ENCODE measurements at places on chromosomes 2 and 18.

GRCh38 chr18:2932247-2933181, 80.4 kb downstream of the LPIN2 start:
- DNase-seq, result peak; percentile 70

DNA sequence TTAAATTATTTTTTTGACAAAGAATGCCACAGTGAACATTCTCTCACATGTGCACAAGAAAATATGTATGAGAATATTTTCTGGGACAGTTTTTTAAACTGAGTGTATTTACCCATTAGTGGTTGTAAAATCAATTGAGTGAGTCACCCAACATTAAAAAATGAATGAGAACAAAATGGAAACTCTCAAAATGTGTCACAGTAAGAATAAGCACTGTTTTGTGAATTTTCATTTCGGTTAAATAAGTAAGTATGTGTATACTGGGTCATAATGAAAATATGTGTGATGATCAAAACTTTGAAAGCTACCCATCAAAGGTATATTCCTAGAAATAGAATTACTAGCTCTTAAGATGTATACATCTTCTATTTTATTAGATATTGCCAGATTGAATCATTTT, 11.6 kb downstream of the BABAM2 start:
- no peak for DNase-seq

DNA sequence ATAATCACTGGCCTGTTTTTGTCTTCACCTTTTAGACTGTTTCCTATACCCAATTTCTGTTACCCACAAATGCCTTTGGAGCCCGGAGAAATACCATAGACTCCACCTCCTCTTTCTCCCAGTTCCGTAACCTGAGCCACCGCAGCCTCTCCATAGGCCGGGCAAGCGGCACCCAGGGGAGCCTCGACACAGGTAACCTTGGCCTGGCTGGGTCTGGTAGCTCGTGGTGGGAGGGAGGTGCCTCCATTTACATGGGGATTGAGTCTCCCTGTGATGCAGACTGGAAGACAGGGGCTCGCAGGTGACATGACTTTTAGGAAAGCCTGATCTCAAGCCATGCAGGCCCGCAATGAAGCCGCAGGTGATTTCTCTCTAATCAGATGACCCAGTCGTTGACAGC, 100.6 kb downstream of the CABLES1 start:
- DNase-seq, result no peak

GRCh38 chr2:3620834-3621233, 25.9 kb downstream of the COLEC11 start:
- DNase-seq, result no peak

DNA sequence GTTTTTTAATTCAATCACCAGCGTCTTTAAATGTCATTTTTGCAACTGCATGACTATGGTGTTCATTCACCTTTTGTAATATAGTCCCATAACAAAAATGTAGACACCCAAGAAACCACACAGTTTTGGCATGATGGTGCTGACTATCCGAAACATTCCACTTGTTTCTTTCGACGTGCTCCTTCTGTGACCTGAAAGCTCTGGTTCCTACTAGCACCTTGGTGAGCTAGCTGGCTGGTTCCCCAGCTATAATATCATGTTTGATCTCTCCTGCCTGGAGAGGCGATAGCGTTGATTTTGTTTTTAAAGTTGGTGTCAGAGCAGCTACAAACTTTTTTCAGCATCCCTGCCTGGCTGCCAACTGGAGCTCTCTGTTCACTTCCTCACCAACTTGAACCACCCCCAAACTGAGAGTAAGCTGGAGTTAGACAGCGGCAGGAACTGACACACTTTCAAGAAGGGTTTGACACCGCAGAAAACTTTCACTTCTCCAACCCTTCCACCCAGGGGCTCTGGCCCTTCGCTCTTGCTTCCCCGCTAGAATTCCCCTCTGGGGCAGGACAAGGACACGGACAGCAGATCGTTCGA, 1.1 kb downstream of the ATAD2B start:
- peak; percentile 13 for DNase-seq

DNA sequence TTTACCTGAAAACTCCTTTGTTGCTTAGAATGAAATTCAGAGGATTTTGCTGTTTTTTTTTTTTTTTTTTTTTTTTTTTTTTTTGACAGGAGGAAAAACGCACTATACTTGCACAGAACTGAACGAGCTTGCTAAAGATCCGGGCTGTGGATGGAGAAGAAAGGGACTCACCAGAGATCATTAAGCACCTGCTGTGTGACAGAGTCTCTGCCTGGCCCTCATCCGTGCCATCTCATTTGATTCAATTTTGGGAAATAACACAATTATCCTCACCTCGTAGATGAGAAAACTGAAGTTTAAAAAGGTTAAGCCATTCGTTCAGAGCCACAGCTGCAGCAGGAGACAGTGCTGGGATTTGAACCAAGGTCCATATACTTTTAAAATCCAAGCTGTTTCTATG, 775.4 kb upstream of the ID2 start:
- peak; percentile 22 for DNase-seq

DNA sequence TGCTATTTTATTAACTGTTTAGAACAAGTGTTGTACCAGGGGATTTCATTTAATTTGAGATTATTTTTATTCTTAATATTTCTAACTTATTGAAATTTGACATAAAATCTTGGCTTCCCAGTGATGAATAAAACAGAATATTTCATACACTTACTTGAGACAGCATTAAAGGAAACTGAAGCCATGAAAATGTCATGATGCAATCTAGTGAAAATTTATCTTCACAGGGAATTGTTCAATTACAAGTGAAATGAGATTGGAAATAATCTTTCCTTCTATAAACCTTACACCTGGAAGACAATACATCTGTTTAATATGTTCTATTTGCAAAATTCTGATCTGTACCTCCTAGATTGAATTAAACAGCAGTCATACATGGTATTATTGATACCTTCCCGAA, 511.0 kb upstream of the CDH7 start:
- no peak for DNase-seq

DNA sequence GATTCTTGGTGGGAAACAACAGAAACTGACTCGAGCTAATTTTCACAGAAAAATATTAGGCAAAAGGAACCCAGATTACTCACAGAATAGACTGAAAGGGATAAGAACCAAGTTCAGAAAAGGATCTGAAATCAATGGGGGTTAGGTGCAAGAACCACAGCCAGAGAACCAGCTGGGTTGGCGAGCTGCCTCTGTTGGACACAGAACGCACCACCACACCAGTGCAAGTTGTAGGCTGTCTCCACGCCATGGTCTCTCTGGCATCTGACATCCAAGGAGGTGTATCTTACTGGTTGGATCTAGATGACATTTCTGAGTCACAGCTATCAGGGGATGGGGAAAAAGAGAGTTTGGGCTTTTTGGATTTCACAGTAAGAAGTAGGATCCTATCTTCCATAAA, 18.6 kb upstream of the ONECUT2 start:
- DNase-seq, result no peak

DNA sequence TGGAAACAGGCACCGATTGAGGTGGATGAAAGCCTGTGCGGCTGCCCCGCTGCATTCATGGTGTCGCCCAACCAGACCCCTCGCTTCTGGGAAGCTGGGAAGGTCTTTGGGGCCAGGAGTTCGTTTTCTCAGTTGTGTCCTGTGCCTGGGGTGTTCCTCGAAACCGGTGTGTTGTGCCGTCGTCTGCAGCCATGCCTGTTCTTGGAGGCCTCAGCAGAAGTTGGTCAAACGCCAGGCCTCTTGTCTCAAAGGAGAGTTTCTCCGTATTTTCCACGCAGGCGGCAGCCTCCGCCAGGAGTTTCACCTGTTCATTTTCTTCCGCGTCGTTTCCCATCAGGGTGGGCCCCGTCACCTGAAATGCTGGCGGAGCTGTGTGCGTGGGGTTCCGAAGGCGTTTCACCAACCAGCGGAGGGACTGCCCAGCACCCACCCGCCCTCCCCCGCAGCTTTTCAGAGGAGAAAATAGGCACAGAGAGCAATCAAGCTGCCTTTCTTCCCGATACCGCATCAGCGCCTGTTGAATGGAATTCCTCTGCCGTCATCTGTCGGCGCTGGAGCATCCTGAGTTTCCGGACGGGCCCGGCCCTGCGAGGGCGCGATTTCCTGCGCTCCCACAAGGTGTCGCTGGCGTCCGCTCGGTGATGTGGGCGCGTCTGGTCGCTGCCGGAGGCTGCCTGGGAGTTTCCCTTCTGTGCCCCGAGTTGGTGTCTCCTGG, 17.0 kb upstream of the NFATC1 start:
- peak; percentile 64 for DNase-seq

DNA sequence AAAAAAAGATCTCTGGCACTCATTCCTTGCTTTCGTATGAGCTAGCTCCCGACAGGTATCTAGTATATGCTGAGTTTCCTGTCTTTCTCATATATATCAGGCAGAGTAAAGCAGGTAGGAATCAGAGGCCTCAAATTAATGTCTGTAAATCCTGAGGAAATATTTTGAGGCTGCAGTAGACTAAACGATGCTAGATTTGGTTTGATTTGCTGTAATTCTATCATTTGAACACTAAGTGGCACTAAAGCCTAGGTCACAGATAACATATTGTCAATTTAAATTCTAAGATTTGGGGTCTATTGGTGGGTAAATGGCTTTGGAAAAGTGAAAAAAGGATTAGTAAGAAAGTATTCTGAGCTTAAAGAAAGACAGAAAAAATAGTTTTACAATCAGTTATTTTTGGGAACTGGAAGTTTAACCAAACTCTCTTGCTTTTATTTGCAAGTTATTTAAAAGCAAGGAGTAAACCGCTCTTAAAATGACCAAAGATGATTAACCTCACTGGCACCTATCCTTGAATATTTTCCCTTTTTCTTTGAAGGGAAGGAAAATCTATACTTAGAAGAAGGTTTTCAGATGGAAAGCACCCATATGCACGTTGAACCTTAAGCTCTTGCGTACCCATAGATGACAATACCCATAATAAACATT, 37.6 kb upstream of the SLC4A10 start:
- peak; percentile 34 for DNase-seq

- DNase-seq, result no peak
Measured at GRCh38 chr18:75304678-75305557, 94.3 kb downstream of the TSHZ1 start.

GRCh38 chr18:67410075-67411070, 106.1 kb downstream of the DSEL start:
- DNase-seq, result no peak

DNA sequence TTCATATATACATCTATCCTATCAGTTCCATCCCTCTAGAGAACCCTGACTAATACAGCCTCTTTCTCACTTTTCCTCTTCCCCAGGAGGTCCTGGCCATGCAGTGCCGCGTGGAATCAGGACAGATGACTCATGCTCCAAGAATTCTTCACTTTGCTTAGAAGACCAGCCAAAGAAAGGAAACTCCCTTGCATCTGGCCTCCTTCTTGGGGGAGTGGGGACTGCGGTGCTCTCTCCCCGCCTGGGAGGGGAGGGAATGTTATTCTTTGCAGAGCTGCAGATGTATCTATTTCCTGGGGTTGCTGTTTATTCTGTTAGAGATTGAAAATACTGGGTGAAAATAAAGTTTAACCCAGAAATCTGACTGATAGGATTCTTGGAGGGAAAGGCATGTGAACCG, 111.5 kb upstream of the SH3BP4 start:
- DNase-seq, result no peak

- DNase-seq, result no peak
Measured at GRCh38 chr18:48098007-48098406, 167.5 kb upstream of the SMAD2 start.

DNA sequence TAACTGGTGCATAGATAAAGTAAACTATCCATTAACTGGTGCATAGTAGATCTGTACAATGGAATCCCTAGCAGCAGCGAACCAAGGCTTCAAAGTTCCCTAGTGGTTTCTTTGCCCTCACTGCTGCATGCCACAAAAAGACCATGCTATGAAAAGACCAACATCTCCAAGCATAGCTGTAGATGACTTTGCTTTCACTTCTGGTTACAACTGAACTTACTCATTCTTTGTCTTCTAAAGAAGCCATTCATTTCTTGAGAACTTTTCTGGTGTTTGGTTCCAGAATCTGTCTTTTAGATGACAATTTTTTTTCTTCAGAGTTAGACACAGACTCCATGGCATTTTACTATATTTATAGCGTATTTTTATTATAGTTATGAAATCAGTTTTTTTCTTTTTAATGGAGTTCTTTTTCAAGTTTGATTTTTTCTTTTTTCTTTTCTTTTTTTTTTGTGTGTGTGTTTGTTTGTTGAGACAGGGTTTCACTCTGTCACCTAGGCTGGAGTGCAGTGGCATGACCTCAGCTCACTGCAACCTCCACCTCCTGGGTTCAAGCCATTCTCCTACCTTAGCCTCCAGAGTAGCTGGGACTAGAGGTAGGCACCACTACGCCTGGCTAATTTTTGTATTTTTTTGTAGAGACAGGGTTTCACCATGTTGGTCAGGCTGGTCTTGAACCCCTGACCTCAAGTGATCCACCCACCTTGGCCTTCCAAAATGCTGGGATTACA, 63.6 kb downstream of the SLC35F5 start:
- no peak for DNase-seq

DNA sequence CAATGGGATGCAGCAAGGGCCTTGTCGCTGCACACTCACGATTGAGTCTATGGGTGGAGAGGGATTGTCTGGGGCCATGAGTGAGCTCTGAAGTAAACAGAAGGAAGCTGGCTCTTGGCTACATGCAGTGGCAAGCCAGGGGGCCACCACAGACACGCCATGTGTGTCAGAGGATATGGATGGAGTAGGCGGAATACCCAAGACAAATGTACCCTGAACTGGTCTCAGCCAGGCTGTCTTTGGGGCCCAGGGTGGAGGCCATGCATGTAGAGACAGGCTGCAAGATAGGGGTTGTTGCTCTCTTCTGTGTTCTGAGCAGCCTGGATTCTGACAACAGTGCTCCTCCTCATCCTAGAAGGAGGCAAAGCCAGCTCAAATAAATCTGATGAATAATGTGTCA, 24.0 kb upstream of the ITGA6 start:
- no peak for DNase-seq

- DNase-seq, result no peak
Measured at GRCh38 chr18:58175786-58176176, 131.8 kb downstream of the NEDD4L start.

DNA sequence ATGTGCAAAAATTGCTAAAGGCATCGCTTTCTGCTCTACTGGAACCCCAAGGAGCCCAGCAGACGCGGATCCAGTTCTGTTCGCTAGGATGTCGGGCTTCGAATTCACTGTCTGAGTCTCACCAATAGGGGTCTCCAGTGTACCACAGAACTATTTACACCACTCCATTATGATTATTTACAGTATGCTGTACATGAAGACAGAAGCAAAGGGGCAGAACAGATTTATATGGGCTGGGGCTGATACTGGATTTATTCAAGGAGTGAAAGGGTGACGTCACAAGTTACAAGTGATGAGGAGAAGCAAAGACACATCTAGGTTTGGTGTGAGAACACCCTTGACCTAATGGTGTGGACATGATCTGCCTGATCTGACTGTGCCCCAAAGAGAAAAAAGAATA, 185.3 kb upstream of the ATP5MC3 start:
- DNase-seq, result no peak

DNA sequence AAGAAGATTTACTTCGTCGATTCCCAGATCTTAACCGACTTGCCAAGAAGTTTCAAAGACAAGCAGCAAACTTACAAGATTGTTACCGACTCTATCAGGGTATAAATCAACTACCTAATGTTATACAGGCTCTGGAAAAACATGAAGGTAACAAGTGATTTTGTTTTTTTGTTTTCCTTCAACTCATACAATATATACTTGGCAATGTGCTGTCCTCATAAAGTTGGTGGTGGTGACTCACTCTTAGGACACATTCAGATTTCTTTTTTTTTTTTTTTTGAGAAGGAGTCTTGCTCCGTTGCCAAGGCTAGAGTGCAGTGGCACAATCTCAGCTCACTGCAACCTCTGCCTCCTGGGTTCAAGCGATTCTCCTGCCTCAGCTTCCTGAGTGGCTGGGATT, 26.8 kb downstream of the MSH2 start:
- DNase-seq, result no peak

Data from cerebellum (tissue), 4 donors.